ENCODE measurements at places on chromosomes 11 and 22.

GRCh38 chr11:111082664-111083063 lies 162.9 kb upstream of the POU2AF2 start:
- DNase-seq, result no peak

DNA sequence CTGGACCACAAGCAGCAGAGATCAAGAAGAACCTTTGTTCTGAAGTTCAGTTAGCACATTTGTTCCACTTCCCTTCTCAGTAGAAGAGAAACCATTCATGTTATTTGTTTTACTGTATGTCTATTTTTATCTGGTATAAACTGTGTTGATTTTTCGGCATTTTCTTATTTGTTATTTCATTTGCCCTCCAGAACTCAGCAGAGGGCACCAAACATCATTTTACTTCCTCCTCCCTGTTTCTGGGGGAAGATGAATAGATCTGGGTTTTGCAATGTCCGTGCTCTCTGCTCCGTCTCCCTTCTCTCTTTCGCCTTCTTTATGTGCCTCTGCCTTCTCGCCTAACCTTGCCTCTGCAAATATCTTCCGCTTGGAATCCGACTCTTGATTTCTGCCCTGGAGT lies 366.9 kb downstream of the NTM start:
- DNase-seq, result no peak

- no peak for DNase-seq
Observed at GRCh38 chr11:59822989-59823566, 12.5 kb upstream of the MRPL16 start.

DNA sequence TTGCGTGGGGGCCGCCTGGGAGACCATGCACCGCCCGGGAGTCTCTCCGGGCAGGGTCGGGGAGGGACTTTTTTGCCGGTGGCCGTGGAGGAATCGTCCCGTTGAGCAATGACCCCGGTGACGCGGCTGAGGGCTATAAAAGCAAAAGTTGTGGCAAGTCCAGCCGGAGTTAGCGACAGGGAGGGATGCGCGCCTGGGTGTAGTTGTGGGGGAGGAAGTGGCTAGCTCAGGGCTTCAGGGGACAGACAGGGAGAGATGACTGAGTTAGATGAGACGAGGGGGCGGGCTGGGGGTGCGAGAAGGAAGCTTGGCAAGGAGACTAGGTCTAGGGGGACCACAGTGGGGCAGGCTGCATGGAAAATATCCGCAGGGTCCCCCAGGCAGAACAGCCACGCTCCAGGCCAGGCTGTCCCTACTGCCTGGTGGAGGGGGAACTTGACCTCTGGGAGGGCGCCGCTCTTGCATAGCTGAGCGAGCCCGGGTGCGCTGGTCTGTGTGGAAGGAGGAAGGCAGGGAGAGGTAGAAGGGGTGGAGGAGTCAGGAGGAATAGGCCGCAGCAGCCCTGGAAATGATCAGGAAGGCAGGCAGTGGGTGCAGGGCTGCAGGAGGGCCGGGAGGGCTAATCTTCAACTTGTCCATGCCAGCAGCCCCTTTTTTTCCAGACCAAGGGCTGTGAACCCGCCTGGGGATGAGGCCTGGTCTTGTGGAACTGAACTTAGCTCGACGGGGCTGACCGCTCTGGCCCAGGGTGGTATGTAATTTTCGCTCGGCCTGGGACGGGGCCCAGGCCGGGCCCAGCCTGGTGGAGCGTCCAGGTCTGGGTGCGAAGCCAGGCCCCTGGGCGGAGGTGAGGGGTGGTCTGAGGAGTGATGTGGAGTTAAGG lies at the start of gene NEAT1:
Gene NEAT1, plus strand, starts transcription at position 166 of the 883 bp plus-strand sequence.
- DNase-seq, result peak; percentile 66

DNA sequence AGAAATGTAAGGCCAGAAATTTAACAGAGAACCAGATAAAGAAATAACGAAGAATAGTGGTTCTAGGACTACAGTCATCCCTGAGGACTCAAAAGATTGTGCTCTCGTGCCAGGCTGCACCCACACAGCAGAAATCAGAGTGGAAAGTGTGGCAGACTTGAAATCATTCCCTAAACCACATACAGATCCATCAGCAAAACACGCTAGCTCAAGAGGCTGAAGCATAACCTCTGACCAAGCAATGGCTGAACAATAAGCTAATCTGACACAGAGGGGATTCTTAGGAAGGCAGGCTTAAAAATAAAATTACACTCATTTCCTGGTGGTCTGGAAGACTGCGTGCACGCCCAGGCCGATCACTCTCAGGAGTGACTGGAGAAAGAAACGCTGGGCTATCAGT lies 19.0 kb downstream of the NCF4 start:
- no peak for DNase-seq

- no peak for DNase-seq
Observed at GRCh38 chr11:70331901-70332300, 61.4 kb downstream of the PPFIA1 start.

All from stimulated activated naive CD4-positive, alpha-beta T cell (primary cell).